ENCODE measurements at places on chromosomes 1 and 21.
A peak's percentile ranks its signal among the peaks of the same experiment; 100 is the strongest.

DNA sequence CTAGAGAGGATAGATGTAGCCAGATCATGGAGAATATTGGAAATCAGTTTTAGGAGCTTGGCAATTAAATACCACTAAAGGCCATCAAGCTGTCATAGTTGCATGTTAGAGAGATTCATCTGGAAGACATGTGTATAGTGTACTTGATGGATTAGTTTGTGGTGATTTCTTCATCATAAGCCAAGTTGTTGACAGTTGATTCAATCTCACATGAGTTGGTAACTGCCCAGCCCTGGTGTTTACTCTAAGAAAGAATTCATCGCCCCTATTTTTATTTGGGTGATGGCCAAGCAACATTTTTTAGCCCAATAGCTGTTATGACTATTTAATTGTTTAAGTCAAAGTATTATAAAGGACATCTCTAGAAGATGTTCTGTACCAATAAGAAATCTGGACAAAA lies 737.6 kb downstream of the PLA2G4A start:
- DNase-seq: no peak

- DNase-seq: no peak
Measured at GRCh38 chr1:12296623-12297022, 66.8 kb downstream of the VPS13D start.

DNA sequence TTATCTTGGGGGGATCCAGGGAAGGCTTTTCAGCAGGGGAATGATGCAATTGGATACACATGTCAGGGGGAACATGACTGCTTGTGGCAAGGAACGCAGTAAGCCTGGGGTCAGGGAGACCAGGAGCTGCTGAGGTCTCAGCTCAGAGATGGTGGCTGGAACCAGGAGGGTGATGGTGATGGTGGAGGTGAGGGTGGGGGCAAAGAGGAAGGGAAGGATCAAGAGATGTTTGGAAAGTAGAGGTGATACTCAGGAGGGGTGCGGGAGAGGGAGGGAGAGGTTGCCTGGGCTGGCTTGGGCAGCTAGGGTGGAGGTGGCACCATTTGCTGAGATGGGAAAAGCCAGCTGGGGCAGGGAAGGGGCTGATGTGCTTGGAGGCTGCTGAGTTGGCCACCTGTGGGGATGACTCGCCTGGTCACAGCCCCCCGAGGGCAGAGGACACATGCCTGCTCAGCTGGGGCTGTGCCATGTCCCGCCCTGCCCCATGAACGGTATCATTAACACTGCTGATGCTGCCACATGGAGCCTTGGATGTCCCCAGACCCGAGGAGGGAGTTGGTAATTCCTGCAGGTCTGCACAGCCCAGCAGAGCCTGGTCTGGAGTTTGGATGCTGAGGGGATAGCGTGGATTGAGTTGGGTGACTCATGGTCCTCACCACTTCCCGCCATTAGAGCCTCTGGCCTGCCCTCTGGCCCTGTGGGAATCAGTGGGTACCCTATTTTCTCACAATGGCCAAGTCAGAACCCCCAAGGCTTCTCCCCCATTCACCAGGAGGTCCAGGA lies 6.3 kb upstream of the PADI1 start:
- no peak for DNase-seq

DNA sequence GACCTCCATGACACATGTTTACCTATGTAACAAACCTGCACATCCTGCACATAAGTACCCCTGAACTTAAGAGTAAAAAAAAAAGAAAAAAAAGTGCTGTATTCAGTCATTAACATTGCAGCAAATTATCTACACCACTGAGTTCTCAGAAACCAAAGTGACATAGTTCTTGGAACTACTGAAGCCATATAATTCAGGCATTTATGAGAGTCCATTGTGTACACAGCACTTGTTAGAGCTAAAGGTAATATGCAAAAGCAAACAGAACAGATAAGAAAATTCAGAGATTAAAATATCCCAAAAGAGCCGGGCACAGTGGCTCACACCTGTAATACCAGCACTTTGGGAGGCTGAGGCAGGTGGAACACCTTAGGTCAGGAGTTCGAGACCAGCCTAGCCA lies 38.0 kb downstream of the F5 start:
- DNase-seq: no peak

DNA sequence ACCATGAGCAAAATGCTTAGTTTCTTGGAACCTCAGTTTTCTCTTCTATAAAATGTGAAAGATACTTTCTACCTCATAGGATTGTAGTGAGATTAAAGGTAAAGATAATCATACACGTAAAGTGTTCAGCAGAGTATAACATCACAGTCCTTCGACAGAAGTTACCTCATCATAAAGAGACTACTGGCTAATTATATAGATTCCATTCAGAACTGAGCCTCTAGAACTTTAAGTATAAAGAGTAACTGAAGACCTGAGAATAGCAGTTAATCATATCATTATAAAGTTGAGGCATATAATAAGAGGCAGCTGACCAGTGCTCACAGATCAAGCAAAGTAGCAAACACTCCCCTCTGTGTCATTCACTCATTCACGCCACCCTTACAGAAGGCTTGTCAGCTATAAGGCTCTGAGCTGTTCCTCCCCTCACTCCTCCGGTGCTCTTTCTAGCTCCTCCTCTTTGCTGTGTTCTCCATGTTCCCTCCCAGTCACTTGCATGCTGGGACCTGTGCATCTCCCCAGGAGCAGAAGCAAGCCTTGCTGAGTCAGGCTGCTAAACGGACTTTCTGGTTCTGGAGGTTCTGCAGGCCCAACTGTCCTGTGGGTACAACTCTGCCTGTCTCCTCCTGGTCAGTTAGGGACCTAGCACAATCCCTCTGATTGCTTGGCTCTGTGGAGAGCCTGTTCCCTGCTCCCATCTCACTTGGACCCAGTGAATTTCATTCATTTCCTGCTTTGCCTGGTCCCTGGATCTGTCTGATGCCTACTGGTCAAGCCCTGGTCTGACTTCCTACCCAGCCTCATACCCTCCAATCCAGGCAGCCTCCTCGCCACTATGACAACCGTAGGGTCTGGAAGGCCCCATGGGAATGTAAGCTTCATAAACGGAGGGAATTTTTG lies 28.3 kb upstream of the LY9 start:
- no peak for DNase-seq

DNA sequence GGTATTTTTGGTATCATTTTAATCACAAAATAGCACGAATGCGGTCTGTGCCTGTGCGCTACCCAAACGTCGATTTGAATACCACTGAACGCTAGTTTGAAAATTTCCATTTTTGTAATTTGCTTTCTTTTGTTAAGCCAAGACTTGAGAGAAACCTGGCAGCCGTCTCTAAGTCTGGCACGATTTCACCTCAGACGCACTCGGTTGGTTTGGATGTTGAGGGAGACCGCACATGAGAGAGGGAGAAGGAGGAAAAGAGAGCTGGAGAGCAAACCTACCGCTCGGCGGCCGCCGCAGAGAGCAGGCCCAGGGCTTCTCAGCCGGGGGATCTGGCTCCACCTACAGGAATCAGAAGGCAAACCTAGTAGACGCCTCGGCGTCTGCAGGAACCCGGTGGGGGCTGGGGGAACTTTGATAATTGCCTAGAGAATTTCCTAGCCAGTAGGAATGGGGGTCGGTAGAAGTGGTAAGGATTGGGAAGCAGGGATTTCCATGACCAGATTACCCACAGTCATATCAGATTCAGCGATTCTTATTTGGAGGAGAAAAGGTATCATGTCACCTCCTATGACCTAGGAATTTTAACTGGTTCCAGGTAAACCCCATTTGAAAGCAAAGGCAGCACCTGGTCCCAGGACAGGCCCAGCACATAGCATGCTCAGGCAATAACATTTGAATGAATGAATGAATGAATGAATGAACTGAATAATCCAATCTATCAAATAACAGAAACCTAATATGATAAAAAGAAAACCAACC lies 83.2 kb downstream of the TM2D1 start:
- DNase-seq: peak; percentile 76

DNA sequence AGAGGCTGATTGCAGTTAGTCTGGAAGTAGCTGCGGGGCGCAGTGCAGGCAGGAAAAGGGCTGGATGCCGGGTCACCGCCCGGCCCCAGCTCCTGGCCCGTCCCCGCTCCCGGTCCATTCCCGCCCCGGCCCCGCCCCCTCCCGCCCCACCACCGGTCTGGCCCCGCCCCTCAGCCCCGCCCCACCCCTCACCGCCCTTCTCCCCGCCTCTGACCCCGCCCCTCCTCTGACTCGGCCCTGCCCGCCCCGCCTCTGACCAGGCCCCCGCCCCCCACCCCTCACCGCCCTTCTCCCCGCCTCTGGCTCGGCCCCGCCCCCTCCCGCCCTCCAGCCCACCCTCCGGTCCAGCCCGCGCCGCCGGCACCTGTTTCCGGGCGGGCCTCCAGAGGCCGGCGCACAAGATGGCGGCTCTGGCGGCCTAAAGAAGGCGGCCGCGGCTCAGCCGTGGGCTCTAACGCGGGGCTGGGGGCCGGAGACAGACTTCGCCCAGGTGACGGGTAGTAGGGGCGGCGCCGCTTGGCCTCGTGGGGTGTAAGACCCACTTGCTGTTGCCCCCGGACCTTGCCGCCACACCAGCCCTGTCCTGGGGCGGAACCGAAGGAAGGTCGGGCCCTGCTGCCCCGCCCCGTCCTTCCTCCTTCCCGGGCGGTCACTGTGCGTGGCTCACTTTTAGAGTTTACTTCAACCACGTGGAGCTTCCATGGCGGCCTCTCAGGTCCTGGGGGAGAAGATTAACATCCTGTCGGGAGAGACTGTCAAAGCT lies at the start of gene UBIAD1:
UBIAD1 (plus strand) TSS at position 367 of the 763 bp plus-strand sequence; CDS start at position 701, 334 bp downstream.
- DNase-seq: peak; percentile 89

DNA sequence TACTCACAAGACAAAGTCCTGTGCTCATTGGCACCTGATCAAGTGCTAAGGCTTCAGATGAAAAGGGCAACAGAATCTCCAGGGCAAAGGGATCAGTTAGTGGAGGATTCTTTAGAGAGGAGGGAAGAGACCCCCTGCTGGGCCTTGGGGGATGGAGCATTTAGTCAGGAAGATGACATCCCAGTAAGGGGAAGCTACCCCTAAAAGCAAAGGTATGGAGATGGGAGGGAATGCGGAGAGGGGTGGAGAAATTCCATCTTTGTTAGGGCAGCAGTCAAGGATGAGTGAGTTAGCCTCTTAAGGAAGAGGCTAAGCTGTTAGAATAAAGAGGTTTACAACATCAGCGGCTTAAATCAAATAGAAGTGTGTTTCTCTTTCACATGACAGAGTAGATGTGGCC lies 67.4 kb downstream of the ST6GALNAC3 start:
- DNase-seq: no peak

DNA sequence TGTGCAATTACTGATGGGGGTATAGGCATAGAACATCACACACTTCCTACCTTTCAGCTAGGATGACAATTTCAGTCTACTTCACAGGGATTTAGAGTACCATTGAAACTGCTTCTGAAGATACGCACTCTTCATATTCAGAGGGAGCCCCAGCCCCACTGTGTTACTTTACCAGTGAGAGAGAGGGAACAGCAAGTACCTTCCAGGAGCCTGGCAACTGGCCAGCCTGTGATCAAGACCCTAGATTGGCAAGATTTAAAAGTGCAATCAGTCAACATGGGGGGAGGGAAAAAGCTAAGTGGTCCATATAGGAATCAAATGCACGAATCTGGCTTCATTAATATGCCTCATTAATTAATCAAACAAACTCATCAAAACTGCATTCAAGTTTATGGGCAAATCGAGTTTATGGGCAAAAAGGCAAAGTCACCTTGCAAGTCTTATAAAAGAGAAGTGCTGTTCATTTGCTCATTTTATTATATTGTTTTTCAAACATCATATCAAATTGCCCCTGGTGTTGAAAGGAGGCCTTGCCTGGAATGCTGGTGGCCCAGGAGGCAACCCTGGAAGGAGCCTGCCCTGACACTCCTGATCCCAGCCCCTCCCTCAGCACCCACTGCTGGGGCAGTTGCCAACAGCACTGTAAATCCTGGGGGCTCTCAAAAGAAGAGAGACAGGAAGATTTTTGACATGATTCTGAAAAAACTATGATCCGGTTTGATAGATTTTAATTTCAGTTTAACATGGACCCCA lies 184.9 kb upstream of the DPT start:
- DNase-seq: no peak

GRCh38 chr1:193438312-193438711 lies 251.9 kb upstream of the B3GALT2 start:
- no peak for DNase-seq

DNA sequence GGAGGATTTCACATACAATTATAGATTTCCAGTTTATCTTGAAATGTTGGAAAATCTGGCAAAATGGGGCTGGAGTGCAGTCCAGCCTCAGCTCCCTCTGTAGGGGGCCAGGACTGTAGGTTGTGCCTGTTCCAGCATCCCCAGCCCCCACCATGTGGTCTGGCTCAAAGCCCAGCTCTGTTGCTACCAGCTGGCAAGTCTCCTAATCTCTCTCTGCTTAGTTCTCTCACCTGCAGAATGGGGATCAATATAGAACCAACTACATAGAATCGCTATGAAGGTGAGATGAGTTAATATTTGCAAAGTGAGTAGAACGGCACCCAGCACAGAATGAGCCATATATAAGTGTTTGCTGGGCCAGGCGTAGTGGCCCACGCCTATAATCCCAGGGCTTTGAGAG lies 50.0 kb upstream of the TARDBP start:
- DNase-seq: no peak

- DNase-seq: no peak
Measured at GRCh38 chr1:159315381-159315780, 13.2 kb downstream of the FCER1A start.

GRCh38 chr1:107139833-107140702 lies 771 bp upstream of the NTNG1 start:
- DNase-seq: peak; percentile 56

- DNase-seq: no peak
Measured at GRCh38 chr1:25450891-25451290, 20.2 kb downstream of the MACO1 start.

GRCh38 chr21:39452970-39453342 lies 1.2 kb downstream of the SH3BGR start:
- no peak for DNase-seq

DNA sequence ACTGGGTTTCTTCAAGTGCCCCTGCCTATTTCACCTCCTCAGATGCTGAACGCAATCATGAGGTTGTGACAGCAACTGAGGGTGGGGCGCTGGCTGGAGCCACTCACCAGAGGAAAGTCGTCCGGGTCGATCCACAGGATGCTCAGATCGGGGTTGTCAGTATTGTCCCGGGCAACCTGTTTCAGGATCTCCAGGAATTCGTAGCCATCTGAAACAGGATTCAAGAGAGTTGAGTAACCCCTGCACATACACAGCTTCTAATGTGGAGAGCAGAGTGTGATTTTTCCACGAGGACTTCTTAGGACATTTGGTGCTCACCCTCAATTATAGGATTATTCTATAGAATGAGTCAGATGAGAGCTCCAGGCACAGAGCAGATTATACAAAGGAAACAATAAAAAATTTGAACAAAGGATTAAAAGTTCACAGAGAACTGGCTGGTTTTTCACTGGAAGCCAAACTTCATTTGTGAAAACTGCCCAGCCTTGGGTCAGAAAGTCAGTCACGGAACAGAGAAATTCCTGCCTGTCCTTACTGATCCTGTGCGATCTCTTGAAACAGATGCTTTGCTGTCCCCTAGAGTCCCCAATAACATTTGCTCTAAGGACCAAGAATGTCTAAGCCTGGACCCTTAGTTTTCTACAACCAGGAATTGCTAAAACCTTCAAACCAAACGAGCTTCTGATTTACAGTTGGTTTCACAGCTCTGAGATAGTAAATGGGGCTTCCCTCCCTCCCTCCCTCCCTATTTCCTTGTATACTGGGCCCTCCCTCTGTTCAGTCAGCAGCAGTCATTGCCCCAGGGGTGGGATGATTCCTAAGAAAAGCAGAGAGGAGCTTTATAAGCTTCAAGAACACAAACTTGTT lies 63.2 kb downstream of the CASQ2 start:
- no peak for DNase-seq
